Activated naive CD4-positive, alpha-beta T cell (primary cell): ENCODE measurements at places on chromosomes 7 and 10.

GRCh38 chr7:94440451-94441039, 45.9 kb downstream of the COL1A2 start:
- DNase-seq = no peak

DNA sequence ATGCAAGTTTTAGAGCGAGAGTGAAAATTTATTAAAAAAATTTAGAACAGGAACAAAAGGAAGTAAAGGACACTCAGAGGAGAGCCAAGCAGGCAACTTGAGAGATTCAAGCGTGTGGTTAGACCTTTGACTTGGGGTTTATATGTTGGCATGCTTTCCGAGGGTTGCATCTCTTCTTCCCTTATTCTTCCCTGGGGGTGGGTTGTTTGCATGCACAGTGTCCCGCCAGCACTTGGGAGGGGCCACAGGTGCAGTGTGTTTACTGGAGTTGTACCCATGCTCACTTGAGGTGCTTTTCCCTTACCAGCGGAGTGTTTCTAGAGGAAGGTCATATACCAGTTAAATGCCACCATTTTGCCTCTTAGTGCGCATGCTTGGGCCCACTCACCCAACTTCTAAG, 96.3 kb downstream of the CHN2 start:
- DNase-seq = no peak

DNA sequence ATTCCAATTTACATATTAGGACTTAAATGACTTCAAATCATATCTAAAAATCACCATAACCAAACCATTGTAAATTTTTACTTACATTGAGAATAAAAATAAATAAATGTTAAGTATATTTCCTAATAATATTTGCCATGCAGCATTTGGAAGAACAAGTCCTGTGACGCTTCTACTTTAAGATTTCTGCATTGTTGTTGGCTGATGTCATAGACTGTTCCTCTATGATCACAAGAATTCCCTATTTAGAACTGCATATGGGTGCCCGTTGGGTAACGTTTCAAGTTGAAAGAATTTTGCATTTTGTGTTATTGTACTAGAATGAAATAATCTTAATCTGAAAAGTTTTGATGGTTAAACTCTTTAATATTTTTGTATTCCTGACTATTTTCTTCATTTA, 5.1 kb upstream of the ITGB1 start:
- DNase-seq = no peak

GRCh38 chr10:64859911-64860310, 1338.7 kb downstream of the REEP3 start:
- no peak for DNase-seq

- no peak for DNase-seq
Observed at GRCh38 chr7:23894892-23895569, 185.0 kb downstream of the STK31 start.

- no peak for DNase-seq
Observed at GRCh38 chr7:142332421-142332820, 74.6 kb upstream of the PRSS58 start.

DNA sequence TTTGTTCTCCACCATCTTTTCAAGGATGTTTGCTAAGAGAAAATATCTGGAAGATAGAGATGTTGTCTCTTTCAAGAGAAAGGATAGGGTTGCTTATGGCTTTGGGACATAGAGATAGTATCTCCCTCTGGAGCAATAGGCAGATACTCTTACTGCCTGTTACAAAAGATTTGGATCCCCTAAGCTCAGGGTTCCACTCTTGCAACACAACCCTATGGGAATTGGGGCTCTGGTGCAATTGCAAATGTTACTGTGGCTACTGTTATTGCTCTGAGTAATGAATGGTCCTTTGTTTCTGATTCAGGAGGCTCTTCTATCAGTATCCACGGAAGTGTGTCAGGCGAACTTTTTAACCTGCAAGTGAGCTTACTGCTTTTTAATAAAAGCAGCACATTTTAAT, 88.8 kb downstream of the GPR85 start:
- no peak for DNase-seq

DNA sequence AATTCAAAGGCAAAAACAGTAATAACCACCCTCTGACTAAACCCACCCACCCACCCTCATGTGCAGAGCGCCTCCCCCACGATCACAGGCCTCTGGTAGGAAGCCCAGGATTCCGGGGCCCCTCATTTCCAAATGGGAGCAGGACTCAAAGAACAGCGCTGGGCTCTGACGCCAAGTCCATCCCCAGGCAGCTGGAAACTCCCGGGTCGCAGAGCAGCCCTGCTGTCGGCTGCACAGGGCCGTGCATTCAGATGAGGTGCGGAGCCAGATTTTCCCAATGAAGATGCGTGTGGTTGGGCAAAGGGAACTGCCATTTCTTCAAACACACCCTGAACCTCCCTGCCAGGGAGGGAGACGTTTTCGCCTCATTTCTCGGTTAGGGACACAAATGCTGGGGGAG, 152.3 kb downstream of the MAD1L1 start:
- no peak for DNase-seq

DNA sequence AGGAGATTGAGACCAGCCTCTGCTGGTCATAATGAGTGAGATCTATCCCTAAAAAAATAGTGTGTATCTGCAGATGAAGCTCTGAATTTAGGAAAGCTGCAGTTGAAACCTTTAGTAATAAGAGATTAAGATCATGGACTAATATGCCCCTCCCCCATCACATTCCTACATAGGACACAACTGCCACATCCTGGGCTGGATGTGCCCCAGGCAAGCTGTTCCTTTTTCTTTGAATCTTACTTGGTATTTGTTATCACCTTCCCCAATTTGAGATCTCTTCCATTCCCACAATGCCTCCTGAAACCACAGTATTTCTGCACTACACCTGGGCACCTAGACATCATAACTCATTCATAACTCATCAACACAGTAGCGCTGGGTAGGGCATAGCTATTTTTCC, 74.1 kb downstream of the DOCK1 start:
- DNase-seq = no peak

GRCh38 chr10:89942217-89942616, 240.8 kb downstream of the KIF20B start:
- no peak for DNase-seq

- DNase-seq = no peak
Observed at GRCh38 chr7:100170101-100170897, 1.9 kb upstream of the GAL3ST4 start.

DNA sequence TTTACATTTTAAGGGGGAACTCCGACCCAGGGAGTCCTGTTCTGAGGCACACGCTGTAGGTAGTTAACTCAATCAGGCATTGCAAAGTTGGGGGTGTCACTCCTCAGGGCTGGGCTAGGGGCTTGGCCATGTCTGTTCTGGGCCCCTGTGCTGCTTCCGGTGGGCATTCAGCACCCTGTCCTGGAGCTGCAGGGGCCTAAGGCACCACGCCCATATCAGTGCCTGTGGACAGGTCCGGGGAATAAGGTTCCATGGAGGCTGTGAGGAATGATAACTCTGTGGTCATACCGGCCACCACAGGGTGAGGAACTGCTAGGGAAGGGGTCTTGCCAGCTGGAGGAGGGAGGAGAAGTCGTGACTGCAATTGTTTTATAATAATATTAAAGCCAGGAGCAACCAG, 539.1 kb upstream of the FOXK1 start:
- DNase-seq = no peak

DNA sequence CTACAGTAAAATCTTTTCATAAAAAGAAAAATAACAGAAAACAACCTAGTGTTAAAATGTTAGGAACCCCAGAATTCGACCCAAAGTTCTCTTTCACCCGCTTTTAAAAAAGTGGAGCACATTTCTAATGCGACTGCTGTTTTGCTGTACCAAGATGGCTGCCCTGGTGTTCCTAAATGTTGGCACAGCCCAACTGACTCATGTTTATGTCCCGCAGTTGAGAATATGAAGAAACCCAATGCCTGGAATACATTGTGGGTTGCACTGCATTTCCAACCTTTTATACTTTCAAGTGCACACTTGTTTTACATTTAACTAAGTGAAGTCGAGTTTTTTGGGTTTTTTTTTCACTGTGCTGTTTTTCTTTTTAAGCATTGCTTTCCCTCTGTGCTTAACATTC, 944 bp downstream of the STEAP1B start:
- no peak for DNase-seq

DNA sequence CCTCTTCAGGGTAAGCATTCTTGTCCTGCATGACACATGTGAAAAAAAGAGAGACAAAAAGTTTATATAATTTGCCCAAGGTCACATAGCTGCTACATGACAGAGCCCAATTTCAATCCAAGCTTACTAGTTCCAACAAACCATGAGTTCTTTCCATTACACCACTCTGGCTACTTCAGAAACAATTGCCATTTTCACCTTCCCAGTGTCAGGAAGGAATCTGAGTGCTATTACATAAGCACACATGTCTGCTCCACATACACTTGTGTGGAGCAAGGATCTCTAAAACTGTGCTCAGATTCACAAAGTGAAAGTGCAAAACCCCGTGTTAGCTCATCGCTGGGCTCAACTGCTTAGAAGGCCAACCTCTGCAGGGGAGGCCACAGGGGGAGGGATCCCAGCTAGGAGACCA, 356.2 kb upstream of the NFE2L3 start:
- DNase-seq = no peak

- DNase-seq = no peak
Observed at GRCh38 chr7:104499975-104500374, 171.6 kb downstream of the LHFPL3 start.

DNA sequence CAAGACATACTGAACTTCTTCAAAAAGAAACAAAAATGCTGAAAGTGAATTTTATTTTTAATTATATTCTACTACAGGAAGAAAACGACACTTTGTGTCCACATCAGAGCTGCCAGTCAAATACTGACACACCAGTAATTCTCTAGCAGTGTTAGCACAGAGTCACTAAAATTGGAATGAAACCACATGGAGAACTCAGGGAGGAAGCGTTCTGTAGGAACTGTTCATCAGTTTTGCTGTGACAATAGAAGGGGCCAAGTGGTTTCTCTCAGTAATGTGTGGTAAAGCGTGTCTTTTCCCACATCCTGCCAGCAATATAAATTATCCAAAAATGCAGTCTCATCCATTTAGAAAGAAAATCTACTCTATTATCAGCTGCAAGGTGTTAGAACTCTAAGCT, 683.3 kb downstream of the GRM8 start:
- DNase-seq = no peak

DNA sequence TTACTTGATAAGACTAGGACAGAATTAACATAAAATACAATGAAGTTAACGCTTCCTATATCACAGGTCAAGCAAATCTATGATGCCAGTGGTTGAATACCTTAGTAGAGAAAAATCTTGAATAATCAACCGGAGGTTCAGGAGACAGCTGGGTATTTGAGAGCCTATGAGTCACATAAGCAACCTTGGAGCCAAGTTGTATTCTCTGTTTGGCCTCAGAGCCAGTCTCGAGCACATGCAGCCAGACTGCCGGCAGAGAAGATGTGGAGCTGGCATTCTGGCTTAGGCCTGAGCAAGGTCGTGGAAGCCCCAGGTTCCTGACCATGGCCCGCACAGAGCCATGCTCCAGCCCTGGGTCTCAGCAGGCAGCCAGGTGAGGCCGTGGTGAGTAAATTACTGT, 90.3 kb downstream of the FAM204A start:
- no peak for DNase-seq

DNA sequence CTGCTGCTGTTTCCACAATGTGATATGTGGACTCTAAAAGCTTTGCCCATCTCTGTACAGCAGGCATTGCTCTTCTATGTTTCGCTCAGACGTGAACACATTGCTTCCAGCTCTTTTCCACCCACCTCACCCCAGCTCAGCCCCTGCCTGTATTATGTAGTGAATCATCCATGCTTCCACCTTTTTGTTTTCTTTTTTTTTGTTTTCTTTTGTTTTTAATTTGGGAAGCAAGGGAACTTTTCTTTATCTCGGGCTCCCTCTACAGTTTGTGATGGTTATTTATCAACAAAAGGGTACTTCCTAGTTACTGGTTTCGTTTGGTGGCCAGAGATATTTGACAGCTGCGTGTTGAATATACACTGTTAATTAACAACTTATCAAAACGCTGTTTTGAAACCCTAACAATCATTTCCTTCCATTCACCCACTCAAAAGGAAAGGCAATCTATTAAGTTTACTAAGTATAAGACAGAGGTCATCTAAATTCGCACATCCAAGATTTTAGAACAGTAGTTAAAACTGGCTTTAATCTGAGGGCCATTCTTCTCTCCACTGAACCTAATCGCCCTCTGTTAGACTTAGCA, 127.9 kb upstream of the STK17A start:
- no peak for DNase-seq
